ENCODE measurements at places on chromosomes 5 and 9.

- no peak for DNase-seq
Measured at GRCh38 chr5:75239681-75240080, 3.0 kb upstream of the ANKRD31 start.

- DNase-seq = no peak
Measured at GRCh38 chr9:98199388-98200033, 7.1 kb upstream of the CORO2A start.

DNA sequence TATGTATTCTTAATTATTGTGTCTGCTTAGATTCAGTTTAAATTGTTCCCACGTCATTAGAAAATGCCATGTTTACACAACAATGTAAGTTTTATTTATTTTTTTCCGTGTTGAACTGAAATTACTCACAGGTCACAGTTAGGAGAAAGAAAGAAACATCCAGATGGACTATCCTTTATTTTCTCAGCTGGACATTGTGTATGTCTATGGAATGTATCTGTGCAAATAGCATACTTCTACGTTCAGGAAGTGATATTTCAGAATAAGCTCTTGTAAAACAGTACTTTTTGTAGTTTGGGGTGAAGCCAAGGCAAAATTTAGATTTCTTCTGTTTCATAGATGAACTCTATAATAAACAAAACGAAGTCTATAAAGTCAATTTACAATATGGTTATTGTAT lies 249.0 kb upstream of the ZNF608 start:
- DNase-seq = no peak

GRCh38 chr5:137346281-137346680 lies 152.8 kb downstream of the SPOCK1 start:
- DNase-seq = no peak

DNA sequence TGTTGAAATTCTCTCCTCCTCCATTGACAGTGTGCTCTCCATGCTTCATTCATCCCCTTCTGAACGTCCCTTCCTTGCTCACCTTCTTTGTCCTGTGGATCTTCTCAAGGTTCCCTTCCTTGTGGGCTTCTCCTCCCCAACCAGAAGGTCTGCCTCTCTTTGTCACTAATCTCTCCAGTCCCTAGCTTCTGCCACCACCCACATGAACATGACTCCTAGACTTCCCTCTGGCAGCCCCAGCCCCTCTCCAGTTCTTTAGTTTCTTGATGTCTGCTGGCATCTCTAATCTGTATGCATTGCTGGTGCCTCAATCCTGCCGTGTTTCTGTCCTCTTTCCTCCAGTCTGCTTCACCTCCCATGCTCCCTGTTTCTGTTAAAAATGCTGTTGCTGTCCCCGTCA lies 79.3 kb downstream of the ARHGAP26 start:
- no peak for DNase-seq

- no peak for DNase-seq
Measured at GRCh38 chr5:42614509-42614908, 142.1 kb upstream of the CCDC152 start.

GRCh38 chr9:131432597-131433301 lies 38.9 kb downstream of the PRRC2B start:
- no peak for DNase-seq

DNA sequence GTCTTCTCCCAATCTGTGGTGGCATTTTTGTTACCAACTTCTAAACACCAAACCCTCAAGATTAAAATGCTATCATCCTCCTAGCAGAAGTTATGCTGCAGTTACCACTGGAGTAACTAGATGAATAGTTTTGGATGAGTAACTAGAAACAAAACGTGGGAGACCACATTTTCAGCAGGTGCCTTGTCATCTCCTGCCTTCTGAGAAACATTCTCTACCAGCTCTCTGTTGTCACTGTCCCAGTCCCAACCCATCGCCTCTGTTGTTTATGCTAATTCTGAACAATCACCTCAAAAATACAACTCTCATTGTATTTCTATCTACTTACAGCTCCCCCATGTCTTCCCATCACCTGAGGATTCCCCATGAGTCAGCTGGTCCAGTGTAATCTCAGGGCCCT lies 652.5 kb upstream of the ADAMTS16 start:
- no peak for DNase-seq

- no peak for DNase-seq
Measured at GRCh38 chr9:886886-887285, 45.4 kb downstream of the DMRT1 start.

DNA sequence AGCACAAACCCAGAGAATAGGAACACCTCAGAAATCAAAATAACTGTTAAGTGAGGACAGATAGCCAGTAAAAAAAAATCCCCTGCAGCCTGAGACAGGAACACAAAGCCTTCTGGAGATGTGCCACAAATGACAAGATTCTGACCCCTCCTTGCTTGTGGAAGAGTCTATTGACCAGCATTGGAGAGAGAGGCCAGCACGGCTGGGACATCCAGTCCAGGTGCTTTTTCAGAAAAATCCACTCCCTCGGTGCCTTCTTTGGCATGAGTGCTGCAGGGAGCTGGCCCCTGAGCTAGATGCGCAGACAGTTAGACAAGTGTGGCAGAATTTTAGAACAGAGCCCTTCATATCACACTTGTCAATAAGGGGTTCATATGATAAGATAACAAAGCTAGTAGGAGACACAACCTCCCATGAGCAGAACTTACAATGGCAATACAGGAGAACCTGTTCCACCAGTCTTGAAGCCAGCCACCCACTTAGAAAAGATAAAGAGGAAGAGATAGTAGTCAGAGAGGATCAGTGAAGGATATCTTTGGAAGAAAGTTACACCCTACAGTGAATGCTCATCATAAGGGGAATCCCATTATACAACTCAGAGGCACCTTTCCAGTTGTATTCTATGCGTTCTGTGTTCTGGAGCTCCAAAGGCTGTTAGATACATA lies 298.4 kb downstream of the TLE1 start:
- no peak for DNase-seq

DNA sequence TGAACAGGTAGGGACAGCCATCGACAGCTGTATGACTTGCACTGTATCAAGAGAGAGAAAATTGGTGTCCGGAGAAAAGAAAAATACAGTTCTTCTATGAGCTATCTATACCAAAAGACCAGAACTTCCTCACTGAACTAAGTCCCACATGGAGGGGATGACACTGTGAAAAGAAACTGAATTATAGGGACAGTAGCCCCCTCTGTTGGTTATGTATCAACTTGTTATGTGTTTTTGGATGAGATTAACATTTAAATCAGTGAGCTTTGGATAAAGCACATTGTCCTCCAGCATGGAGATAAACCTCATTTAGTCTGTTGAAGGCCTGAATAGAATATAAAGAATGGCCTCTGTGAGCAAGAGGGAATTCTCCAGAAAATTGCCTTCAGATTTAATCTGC lies 176.6 kb upstream of the SH3GL2 start:
- no peak for DNase-seq

DNA sequence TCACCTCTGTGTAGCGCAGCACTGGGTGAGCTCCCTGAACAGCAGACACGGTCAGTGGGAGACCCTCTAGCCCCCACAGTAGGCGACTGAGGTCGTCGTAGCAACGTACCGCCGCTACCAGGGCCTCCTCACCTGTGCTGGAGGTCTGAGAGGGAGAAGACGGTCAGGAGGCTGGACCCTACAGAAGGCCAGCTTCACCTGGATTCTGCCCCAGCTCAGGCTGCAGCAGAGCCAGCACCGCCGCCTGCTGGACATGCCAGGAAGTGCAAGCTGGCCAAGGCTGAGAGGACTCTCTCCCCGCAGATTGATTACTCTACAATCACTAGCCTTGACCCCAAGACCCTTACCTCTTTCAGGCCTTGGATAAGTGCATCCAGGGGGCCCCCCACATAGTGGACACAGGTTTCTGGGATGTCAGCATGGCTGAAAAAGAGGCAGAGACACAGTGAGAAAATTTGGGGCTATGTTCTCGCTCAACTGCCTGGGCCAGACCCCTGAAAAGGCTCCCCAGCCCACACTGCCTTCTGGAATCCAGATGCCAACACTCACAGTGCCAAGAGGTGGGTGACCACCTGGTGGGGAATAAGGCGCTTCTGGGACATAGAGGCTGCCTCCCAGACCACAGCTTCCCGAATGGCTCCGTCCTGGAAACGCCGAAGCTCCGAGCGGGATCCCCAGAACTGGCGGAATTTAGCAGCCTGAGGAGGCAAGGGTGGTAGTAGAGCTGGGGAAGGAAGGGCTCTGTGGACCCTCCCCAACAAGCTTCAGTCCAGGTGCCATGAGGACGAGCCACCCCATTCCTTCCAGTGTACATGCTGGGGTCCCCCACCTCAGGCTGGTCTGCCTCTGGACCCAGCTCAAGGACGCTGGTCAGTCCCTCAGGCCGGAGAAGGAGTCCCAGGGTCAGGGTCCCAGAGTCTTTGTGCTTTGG lies 6.9 kb downstream of the NOL6 start:
- DNase-seq = peak; percentile 52

- no peak for DNase-seq
Measured at GRCh38 chr5:135032999-135033861, 798 bp downstream of the PITX1 start.

- peak; percentile 32 for DNase-seq
Measured at GRCh38 chr9:114738581-114739316, 56.8 kb upstream of the TEX48 start.

DNA sequence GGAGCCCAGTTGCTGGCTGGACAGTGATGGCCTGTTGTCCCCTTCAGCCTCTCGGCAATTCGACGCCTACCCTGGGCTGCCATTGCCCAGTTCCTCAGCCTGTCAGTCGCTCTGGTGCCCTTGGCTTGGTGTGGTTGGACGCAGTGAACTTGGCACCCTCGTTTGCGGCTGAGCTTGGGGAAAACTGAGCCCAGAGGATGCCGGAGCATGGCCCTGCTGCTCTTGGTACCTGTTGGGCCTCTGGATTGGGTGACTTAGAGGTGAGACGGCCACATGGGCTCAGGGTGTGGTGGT lies 16.5 kb downstream of the WNK2 start:
- DNase-seq = no peak

- DNase-seq = no peak
Measured at GRCh38 chr5:15695215-15695731, 195.3 kb downstream of the FBXL7 start.
